ENCODE measurements at places on chromosomes 2 and 18.

GRCh38 chr2:107548216-107548615 lies 278.5 kb upstream of the RGPD4 start:
- no peak overlapping the region for H3K4me3 ChIP-seq
- no peaks in the 10 kb centered on the region for H3K36me3 ChIP-seq
- no peak for DNase-seq

DNA sequence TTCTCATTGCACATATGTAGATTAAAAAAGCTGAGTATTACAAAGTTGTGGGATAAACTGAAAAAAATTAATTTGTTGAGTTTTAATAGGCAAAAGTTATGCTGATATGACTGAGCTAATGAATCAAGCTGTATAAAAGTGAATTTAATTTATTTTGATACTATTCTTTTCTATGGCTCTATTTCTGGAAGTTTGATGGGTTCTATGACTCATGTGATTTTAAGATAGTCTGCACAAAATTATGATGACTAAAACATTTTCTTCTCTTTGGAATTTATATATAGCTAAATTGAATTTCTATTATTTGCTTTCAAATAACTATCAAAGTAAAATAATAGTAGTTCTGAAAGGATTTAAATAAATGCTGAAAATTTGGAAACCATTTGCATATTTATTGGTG lies 71.0 kb upstream of the MMADHC start:
- no peaks in the 10 kb centered on the region for H3K36me3 ChIP-seq
- no peaks in the 10 kb centered on the region for H3K27me3 ChIP-seq
- H3K4me3 ChIP-seq: no peak overlapping the region
- no peak for DNase-seq
- H3K27ac ChIP-seq: no peak overlapping the region

DNA sequence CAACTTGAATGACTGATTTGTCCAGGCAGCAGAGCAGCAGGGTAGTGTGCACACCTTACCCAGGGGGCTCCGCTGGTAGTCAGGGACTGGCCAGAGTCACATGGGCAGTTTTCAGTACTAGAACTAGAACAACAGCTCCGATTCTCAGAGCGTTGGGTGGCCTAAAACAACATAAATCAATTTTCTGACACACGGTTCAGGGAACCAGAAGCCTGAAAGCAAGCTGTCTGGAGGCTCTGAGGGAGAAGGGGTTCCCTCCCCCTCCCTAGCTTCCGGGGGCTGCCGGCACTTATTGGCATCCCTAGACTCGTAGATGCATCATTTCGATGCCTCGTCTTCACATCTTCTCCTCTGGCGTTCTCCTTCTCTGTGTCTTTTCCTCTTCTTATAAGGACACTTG lies 13.4 kb upstream of the ITGB6 start:
- no peaks in the 10 kb centered on the region for H3K36me3 ChIP-seq
- H3K27me3 ChIP-seq: no peaks in the 10 kb centered on the region
- H3K27ac ChIP-seq: no peak overlapping the region
- DNase-seq: no peak
- H3K4me1 ChIP-seq: peaks cover under 1% of the 10 kb centered on the region
- no peak overlapping the region for H3K4me3 ChIP-seq

DNA sequence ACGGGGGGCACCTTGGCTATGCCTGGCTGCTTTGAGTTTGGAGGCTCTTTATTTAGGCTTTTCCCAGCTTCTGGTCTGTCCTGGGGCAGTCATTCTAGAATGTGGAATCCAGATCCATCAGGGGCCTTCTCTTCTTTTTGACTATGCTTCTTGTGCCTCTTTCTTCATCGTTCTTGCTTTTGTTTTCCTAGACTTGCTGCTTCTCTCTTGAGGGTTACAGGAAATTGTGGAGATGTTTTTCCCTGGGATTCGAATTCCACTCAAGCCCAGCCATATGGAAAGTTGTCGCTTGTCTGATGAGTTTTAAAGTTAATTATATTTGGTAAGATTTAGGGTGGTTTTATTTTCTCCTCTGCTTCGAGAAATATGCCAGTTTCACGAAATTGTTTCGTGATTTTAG lies 2.4 kb downstream of the GLI2 start:
- peak overlapping the region; percentile 89 for H3K4me3 ChIP-seq
- peaks cover 49% of the 10 kb centered on the region for H3K4me1 ChIP-seq
- no peak for DNase-seq
- peak overlapping the region; percentile 94 for H3K27ac ChIP-seq
- no peaks in the 10 kb centered on the region for H3K36me3 ChIP-seq

GRCh38 chr2:202378001-202378400 lies 1.9 kb downstream of the BMPR2 start:
- H3K36me3 ChIP-seq: no peaks in the 10 kb centered on the region
- peak overlapping the region; percentile 73 for H3K4me3 ChIP-seq
- DNase-seq: no peak
- H3K4me1 ChIP-seq: peaks cover 19% of the 10 kb centered on the region
- peaks cover 9% of the 10 kb centered on the region for H3K27me3 ChIP-seq

DNA sequence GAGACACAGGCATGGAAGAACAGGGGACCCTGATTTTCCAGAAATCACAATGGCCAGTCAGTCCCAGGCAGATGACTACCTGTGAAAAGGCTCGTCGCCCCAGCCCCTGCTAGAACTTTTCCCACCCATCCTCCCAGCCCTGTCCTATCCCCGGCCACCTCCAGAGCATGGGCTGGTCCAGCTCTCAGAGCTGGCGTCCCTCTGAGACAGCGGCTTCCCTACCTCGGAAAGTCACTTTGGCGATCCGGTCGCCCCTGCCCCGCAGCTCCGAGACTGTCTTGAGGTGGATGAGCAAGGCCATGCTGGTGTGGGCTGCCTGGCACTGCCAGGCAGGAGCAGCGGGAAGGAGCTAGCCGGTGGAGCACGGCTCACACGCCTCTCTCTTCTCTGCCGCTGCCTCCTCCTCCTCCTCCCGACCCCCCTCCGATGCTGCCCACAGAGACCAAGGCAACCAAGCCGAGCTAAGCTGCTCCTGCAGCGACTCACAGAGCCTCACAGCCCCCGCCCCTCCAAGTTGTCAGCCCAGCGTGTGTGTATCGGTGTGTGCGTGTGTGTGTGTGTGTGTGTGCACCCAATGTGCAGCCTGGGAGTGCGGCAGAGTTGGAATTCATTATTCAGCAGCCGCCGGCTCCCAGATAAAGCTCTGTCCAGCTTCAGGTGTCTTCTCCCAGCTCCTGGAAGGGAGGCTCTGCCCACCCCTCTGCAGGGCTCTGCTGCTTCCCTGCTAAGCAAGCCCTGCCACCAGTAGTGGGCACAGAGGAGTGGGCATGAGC lies 80.5 kb upstream of the OTOF start:
- H3K27me3 ChIP-seq: no peaks in the 10 kb centered on the region
- peak; percentile 82 for DNase-seq
- H3K4me1 ChIP-seq: peaks cover 20% of the 10 kb centered on the region
- H3K27ac ChIP-seq: no peak overlapping the region
- H3K36me3 ChIP-seq: no peaks in the 10 kb centered on the region

DNA sequence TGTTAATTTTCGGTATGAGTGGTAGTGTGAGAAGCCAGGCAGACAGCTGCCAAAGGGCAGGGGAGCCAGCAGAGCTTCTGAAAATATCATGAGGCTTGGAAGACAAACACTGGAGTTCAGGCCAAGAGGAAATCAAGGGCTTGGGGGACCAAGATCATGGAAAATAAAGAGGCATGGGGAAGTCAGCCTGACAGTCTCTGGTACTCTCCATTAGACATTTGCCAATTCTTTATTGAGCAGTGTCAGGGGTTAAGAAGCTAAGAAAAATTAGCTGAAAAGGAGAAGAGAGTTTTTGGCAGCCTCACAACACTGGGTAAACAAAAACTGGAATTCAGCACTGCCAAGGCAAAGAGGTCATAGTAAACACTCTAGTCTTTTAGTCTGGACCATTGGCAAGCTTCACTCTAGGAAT lies 612.7 kb downstream of the EPHA4 start:
- DNase-seq: no peak
- no peak overlapping the region for H3K4me3 ChIP-seq
- H3K27me3 ChIP-seq: no peaks in the 10 kb centered on the region
- no peaks in the 10 kb centered on the region for H3K4me1 ChIP-seq

- DNase-seq: no peak
- H3K27me3 ChIP-seq: no peaks in the 10 kb centered on the region
- no peak overlapping the region for H3K4me3 ChIP-seq
- H3K27ac ChIP-seq: no peak overlapping the region
Measured at GRCh38 chr18:64165906-64166305, 17.0 kb upstream of the LINC00305 start.

- no peak for DNase-seq
- H3K36me3 ChIP-seq: peaks cover 11% of the 10 kb centered on the region
- no peaks in the 10 kb centered on the region for H3K27me3 ChIP-seq
- H3K27ac ChIP-seq: no peak overlapping the region
- H3K4me3 ChIP-seq: no peak overlapping the region
Measured at GRCh38 chr2:85033388-85033787, 62.4 kb downstream of the KCMF1 start.

DNA sequence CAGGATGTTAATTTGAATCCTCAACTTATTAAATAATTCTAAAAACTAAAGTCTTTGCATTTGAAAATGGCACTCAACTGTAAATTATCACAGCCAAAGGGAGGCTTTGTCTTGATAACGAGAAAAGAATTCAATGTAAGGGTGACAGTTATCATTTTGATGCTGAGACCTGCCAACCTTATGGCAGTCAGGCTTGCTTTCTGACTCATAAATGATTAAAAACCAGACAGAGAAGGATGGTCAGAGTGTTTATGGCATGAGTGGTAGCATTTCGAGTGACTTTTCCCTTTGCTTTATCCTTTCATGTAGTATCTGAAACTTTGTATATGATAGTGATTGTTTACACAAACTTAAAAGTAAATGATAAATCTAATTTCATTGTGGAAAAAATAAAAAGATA lies 53.9 kb upstream of the EPC2 start:
- H3K4me1 ChIP-seq: peaks cover 6% of the 10 kb centered on the region
- no peak for DNase-seq
- no peak overlapping the region for H3K4me3 ChIP-seq
- no peak overlapping the region for H3K27ac ChIP-seq

DNA sequence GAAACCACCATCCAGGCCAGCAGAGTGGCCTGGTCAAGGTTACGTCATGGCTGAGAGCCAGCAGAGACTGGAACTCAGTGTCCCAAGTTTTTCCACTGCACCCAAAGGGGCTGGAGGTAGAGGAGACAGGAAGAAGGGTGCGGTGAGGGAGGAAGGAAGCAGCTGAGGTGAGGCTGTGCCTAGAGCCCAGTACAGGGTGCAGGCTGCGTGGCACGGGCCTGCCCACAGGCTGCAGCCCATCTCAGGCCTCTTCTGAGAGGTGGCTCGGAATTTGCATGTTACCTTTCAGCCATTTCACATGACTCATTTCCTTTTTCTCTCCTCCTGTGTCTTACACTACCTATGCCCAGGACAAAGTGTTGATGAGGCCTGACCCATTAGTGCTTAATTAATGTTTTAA lies 13.7 kb upstream of the MGAT4A start:
- H3K27me3 ChIP-seq: no peaks in the 10 kb centered on the region
- peaks cover 5% of the 10 kb centered on the region for H3K4me1 ChIP-seq
- no peak overlapping the region for H3K4me3 ChIP-seq
- DNase-seq: no peak

DNA sequence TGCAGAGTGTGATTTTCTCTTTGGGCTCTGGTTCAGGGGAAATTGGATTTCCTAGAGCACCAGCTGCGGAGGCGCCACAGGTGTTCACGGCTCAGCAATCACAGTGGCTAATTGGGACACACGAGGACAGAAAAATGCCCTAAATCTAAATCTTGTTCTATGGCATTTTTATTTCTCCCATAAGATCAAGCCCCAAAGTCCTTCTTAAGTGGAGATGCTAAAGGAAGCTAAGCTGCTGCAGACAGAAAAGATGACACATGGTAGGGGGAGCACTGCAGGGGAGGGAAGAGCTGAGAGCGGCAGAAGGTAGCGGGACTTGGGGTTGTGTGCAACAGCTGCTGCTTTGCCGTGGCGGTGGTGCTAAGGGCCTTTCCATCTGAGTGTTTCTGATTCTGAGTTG lies 280.6 kb downstream of the MYT1L start:
- DNase-seq: no peak
- H3K36me3 ChIP-seq: no peaks in the 10 kb centered on the region
- no peak overlapping the region for H3K4me3 ChIP-seq
- no peak overlapping the region for H3K27ac ChIP-seq

Data from neural progenitor cell (in vitro differentiated cells).